ENCODE measurements at places on chromosomes 2 and 18. TPM values are rescaled to one million over a fixed set of nuclear protein-coding genes. Genes with fewer than 3 reads are reported as not detected.

The ACMSD gene
- not detected for total RNA-seq

The CD8B gene
- total RNA-seq, result not detected

The FAM237A gene
- not detected for total RNA-seq

The KIAA2012 gene
- total RNA-seq, result 0.16 TPM

The G6PC2 gene
- not detected for total RNA-seq

The MATN3 gene
- 1.1 TPM for total RNA-seq

The CPS1 gene
- 1.3 TPM for total RNA-seq

The PMAIP1 gene
- total RNA-seq, result 1.6 TPM

The SNORC gene
- total RNA-seq, result 0.48 TPM

The POTEF gene
- not detected for total RNA-seq

The HOXD13 gene
- total RNA-seq, result 14.9 TPM

The GAREM2 gene
- total RNA-seq, result 2.0 TPM

The KIF1A gene
- total RNA-seq, result 5.2 TPM

The TUBA4B gene
- total RNA-seq, result not detected

The CAPN13 gene
- 6.0 TPM for total RNA-seq

The FAM124B gene
- 13.1 TPM for total RNA-seq

The PLGLB1 gene
- total RNA-seq, result 8.8 TPM

The DCDC2C gene
- 0.48 TPM for total RNA-seq

The CETN1 gene
- total RNA-seq, result not detected

The AQP12A gene
- total RNA-seq, result not detected

The MEP1B gene
- total RNA-seq, result 0.11 TPM

The AGBL5 gene
- total RNA-seq, result 12.0 TPM

The RPRM gene
- 5.6 TPM for total RNA-seq

The DSG4 gene
- 0.26 TPM for total RNA-seq

The DGUOK gene
- 34.2 TPM for total RNA-seq

The SULT1C4 gene
- 31.9 TPM for total RNA-seq

The SERPINB3 gene
- 0.16 TPM for total RNA-seq

The NETO1 gene
- 2.4 TPM for total RNA-seq

The TUBA3D gene
- not detected for total RNA-seq

The FTCDNL1 gene
- total RNA-seq, result 0.85 TPM

The TNFRSF11A gene
- total RNA-seq, result 11.1 TPM

The FAM98A gene
- total RNA-seq, result 54.1 TPM

The STON1 gene
- total RNA-seq, result 68.0 TPM

The TCF23 gene
- 0.85 TPM for total RNA-seq

The SYT4 gene
- total RNA-seq, result 6.2 TPM

The ALPI gene
- total RNA-seq, result not detected

The SLC23A3 gene
- total RNA-seq, result 2.2 TPM

The RTP5 gene
- total RNA-seq, result not detected

The SLC4A5 gene
- 3.8 TPM for total RNA-seq

The RAB17 gene
- total RNA-seq, result 1.7 TPM

The PRKAG3 gene
- total RNA-seq, result 1.2 TPM

The SMYD5 gene
- 14.6 TPM for total RNA-seq

The MAP2 gene
- total RNA-seq, result 13.5 TPM

Measured in urinary bladder (tissue), 4 donors.